Activated T-cell treated with anti-CD3 and anti-CD28 coated beads, Interleukin-2, amount 50 U/mL, for 72 hours (primary cell): ENCODE measurements at places on chromosomes 7 and 10.

DNA sequence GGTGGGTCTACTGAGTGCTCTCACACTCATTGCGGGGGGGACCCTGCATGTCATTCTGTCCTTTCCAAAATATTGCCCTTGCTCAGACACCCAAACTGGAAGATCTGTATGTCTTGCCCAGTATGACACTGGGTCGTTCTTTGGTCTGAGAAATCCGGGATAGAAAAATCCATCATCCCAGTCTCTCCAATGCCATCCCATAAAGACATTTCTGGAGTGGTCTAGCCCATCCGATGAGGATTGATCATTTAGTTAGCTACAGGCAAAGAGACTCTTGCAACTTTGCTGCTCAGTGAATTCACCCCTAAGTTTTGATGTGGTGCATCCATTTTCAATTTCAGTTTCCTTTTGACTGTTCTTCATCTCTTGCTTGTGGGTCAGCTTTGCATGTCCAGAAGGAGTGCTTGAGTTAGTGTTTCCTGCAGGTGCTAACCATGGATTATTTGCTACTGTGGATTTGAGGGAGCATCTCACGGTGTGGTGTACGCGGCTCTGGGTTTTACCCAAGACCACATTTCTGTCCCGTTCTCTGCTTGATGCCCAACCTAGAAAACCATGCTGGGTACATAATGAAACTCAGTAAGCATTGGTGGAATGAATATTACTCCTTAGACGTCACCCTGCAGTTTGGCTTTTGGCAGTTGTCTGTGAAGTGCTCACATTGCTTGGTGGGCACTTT, 247.0 kb upstream of the MKI67 start:
- peak; percentile 7 for DNase-seq

DNA sequence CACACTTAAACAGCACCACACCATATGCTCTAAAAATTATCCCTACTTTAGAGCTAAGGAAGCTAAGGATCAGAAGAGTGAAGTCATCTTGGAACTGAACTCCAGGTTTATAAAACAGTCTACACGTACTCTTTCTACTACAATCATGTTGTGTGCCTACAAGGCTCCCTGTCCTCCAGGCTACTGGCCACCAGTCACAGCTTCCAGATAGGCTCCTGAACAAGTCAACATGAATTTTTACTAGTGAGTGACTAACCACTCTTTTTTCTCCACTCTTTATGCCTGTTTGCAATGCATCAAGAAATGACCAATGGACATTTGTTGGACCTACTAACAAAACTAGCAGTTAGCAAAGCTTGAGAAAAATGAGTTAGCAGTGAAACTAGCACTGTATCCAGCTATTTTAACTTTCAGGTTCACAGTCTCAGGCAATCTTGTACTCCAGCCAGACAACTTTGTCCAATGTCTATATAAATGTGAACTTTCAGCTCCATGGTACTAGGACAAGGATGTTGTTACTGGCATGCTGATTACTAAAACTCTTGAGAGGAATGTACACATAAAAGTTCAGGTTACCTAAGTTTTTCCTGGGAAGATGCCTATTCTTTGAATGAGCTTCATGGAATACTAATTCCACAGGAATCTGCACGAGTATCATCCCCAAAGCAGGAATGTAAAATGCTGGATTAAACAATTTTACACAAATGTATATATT, 180.0 kb downstream of the BTAF1 start:
- no peak for DNase-seq

- DNase-seq = no peak
Measured at GRCh38 chr10:21870849-21871248, 132.7 kb downstream of the DNAJC1 start.

- no peak for DNase-seq
Measured at GRCh38 chr10:84317174-84317573, 11.2 kb upstream of the CCSER2 start.

- DNase-seq = peak; percentile 82
Measured at GRCh38 chr10:110357252-110357780, 52.6 kb upstream of the SMNDC1 start.

DNA sequence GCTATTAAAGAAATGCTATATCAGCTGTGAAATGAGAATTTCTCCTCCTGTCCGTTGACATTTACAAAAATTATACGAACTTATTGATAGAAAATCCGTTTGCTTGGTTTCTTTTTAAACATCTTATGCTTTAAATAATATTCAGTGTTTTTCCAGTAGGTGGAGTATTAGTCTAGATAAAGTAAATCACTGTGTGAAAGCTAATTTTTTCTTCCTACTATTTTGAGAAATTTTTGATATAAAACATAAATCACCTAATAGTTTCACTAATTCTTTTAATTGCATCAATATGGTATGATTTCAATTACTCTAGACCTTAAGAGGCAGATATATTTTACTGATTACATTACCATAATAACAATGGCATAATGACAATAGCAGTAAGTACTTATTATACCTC, 335.2 kb upstream of the C7orf33 start:
- DNase-seq = no peak

GRCh38 chr10:11517150-11517549, 94.3 kb downstream of the USP6NL start:
- no peak for DNase-seq

DNA sequence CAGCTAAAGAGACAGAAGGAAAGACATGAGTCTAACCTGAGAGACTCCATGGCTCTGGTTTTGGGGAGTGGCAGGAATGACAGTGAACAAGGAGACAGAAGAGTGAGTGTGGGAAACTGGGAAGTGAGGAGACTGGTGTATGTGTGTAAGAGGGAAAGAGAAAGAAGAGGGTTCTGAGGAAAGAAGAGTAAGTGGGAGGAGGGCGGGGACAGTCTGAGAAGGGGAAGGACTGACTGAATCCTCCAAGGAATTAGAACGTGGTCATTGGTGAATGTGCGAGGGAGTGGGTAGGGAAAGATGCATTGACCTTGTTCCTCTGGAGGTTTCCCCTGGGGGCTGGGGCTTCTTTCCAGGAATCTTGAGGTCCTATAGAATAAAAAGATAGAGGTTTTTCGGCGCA, 26.6 kb downstream of the WNT8B start:
- DNase-seq = no peak

DNA sequence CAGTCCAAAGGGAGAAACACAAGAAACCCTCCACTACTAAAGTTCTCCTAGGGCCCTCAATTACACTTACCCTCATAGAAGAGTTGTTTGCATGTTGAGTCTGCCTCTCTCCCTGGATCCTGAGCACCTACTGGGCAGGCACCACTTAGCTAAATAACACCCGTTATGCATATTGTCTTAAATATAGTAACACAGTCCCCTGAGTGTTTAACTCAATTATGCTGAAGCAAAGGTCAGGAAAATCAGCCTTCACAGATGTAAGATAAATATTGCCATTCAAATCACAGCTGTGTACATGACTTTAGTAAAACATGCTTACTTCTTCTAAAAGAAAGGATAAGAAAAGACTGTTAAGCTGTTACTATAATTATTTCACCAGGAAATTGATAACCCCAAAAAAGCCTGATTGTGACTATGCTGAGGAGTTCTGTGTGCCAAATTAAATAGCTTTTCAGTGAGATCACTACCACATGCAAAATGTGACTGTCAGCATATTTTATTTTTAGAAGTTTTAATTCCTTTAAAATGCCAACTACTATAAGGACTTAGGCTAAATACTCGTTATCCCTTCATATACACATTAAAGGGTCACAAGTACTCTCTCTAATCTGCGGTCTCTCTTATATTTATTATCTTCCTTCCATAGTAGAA, 733.9 kb upstream of the PHF14 start:
- no peak for DNase-seq

DNA sequence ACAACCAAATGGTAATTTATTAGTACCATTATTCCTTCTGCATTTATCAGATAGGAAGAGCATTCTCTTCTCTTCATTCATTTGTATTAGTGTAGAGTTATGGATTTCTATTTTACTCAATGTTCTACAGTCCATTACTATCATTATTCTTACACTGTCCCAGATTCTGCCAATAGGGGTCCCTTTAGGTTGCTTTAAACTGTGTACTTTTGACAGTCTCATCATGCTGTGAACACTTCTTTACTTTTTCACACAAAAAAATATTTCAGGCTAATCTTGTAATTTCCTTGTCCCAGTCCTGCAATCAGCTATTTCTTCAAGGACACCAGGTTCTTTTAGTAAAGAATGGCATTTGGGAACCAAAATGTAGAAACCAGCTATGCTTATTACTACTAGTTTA, 99.3 kb downstream of the ZNF248 start:
- no peak for DNase-seq

DNA sequence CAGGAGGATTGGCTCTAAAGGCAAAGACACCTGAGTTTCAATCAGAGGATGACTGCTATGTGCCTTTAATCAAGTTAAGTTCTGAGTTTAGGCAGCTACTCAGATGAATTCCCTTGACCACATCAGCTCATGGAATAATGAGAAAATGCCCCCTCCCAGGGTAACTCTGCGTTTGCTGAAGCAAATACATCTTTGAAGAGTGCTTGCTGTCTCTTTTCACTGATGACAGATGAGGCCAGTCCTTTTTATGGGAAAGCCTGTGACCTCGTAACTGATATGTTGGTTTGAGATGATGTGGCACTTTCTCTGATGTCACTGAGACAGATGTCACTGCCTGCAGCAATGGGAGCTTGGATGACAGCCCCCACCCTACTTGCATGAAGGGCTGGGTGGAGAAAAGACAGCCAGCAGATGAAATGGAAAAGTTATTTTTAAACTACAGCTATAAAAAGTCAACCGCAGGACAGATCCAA, 43.7 kb upstream of the DGKI start:
- peak; percentile 43 for DNase-seq

DNA sequence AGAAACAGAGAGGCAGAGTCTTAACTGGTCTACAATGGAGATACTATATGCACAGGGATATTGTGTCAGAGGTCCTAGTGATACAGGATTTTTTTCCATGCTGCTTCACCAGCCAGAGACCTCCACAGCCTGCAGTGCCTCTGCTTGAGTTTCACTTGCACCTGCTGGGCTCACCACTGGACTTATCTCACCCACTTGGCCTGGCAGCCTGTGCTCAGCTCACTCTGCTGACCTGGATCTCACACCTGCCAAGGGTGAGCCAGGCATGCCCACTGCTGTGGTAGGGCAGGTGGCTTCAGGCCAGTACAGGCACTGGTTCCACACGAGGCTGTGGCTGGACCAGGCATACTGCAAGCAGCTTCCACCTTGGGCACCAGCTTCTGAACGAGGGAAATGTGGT, 36.6 kb downstream of the PNLIPRP3 start:
- no peak for DNase-seq

- no peak for DNase-seq
Measured at GRCh38 chr10:102493771-102494170, 8.7 kb downstream of the ACTR1A start.

GRCh38 chr10:18501198-18501597, 150.2 kb downstream of the NSUN6 start:
- DNase-seq = peak; percentile 1

GRCh38 chr10:64529003-64529350, 1007.8 kb downstream of the REEP3 start:
- no peak for DNase-seq

- DNase-seq = no peak
Measured at GRCh38 chr10:118851062-118852035, 96.6 kb upstream of the CACUL1 start.

GRCh38 chr10:7788639-7789286, 786 bp downstream of the ATP5F1C start:
- no peak for DNase-seq

DNA sequence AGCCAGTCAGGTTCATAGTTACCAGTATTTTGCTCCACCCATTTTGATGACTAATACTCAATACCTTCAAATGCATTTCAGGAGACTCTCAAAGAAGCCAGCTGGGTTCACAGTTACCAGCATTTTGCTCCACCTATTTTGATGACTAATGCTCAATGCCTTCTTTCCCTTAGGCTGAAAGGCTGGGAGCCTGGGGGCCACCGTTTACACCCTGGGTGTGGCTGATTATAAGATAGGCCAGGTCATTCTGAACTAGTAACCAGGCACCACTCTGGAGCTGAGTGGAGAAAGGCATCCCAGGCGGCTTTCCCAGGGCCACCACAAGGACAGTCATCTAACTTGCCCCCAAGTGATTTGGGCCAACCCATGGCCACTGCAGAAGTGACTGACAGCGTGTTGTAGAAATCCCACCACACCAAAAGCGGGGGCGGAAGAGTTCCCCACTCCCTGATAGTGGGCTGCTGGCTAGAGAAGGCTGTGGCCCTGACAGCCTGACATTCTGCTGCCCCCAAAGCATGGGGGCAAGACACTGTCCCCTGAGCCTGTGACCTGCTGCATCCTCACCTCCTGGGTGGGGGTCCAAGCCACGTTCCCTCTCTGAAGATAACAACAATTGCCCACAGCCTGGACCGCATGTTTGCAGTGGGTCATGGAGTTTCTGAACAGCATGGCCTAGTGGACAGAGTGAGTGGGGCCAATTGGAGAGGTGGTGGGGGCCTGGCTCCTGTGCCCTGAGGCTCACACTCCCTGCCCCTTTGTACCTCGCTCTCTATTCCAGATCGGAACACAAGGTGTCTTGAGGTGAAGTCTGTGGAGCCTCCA, 23.0 kb upstream of the ZNF488 start:
- no peak for DNase-seq

GRCh38 chr7:48540746-48541145, 369.5 kb downstream of the ABCA13 start:
- DNase-seq = no peak

GRCh38 chr7:91347290-91347689, 83.1 kb downstream of the FZD1 start:
- no peak for DNase-seq

- DNase-seq = no peak
Measured at GRCh38 chr7:74176555-74176954, 2.4 kb downstream of the EIF4H start.

DNA sequence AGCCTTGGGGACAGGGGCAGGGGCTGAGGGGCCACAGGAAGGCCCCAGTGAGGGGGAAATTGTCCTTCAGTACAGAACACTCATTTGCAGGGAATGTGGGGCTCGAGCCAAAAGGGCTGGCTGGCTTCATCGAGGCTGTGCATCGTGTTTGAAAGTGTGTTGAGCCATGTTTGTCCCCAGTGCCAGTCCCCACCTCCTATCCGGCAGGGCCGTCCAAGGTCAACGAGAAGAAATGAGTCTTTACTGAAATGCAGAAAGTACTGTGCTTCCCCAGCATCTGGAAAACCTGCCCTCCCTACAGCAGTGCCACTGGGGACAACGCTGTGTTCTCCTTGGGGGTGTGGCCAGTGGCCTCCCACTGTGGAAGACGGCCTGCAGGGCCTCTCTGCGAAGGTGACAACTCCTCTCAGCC, 214.1 kb downstream of the KLF6 start:
- DNase-seq = no peak

- no peak for DNase-seq
Measured at GRCh38 chr7:43851805-43852204, 17.5 kb downstream of the MRPS24 start.

DNA sequence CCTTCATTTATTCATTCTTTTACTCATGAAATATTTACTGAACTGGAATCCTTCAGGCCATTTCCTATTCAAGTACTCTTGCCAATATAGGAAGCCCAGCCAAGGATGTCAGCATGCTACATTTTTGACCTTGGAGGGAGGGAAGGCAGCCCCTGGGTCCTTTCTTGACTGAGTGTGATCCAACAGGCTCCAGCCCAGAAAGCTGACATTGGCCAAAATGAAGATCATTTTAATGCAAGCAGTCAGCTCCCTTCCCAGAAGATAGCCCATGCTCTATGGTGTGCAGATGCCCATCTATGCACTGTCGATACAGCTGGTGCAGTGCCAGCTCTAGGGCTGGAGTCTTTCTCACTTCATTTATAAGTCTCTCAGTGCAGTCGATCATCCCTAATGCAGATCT, 646.0 kb downstream of the KCNMA1 start:
- no peak for DNase-seq
